ENCODE measurements at places on chromosomes 11 and 22. TPM values are rescaled to one million over a fixed set of nuclear protein-coding genes. Genes with fewer than 3 reads are reported as not detected.

NXPE1 gene
- not detected for total RNA-seq

GRCh38 chr11:19191530-19192169 is 10.1 kb downstream of the CSRP3 start:
- H3K27ac ChIP-seq, result peak overlapping the region; percentile 52
- H3K4me3 ChIP-seq, result no peak overlapping the region
- no peaks in the 10 kb centered on the region for H3K27me3 ChIP-seq
- no peaks in the 10 kb centered on the region for H3K36me3 ChIP-seq

DNA sequence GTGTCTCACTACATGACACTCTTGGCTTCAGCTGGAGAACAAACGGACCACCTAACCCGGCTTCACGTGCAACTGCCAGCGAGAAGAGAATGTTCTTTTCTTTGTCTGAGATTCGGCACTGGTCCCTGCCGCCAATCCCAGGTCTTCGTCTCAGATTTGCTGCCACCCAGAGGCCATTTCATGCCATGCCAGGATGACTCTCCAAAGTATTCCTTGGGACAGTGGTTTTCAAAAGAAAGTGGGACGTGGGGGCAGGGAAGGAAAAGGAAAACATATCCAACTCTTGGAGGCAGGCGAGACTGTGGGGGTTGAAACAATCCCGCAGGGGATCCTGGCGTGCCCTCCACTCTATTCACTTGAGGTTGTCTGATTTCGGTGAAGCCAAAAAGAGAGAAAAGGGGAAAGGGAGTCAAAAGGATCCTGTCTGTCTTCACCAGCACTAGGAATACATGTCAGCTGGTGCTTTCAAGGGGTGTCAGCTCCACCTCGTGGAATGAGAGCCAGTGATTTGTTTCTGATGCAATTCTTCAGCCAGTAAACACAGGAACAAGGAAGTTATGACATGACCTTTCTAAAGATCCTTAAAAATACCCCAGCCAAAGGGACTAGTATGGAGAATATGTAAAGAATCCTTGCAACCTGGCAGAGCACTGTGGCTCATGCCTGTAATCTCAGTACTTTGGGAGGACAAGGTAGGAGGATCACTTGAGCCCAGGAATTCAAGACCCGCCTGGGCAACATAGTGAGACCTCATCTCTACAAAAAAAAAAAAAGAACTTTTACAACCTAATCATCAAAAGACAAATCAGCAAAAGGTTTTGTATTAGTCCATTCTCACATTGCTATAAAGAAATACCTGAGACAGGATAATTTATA is 41.0 kb upstream of the APLNR start:
- no peaks in the 10 kb centered on the region for H3K36me3 ChIP-seq
- H3K27ac ChIP-seq, result peak overlapping the region; percentile 97
- H3K4me3 ChIP-seq, result no peak overlapping the region
- peaks cover 7% of the 10 kb centered on the region for H3K4me1 ChIP-seq
- no peaks in the 10 kb centered on the region for H3K27me3 ChIP-seq
- peak; percentile 91 for DNase-seq

- no peak for DNase-seq
- H3K27ac ChIP-seq, result no peak overlapping the region
- no peaks in the 10 kb centered on the region for H3K36me3 ChIP-seq
- H3K4me3 ChIP-seq, result no peak overlapping the region
Observed at GRCh38 chr22:27146866-27147633, 489.7 kb downstream of the MIAT start.

- no peaks in the 10 kb centered on the region for H3K36me3 ChIP-seq
- H3K27me3 ChIP-seq, result no peaks in the 10 kb centered on the region
- peak overlapping the region; percentile 75 for H3K4me3 ChIP-seq
- DNase-seq, result peak; percentile 54
Observed at GRCh38 chr22:36027579-36027934, 1.1 kb downstream of the RBFOX2 start.

- no peak overlapping the region for H3K27ac ChIP-seq
- H3K27me3 ChIP-seq, result no peaks in the 10 kb centered on the region
- no peaks in the 10 kb centered on the region for H3K36me3 ChIP-seq
Observed at GRCh38 chr22:43531651-43532050, 119.8 kb downstream of the MPPED1 start.

Measured in lung (tissue), 17 donors.